Colonic mucosa (tissue), 4 donors: ENCODE measurements at places on chromosomes 16 and 17.
A peak's percentile ranks its signal among the peaks of the same experiment; 100 is the strongest.

GRCh38 chr17:13643180-13643579 lies 41.5 kb upstream of the HS3ST3A1 start:
- DNase-seq = no peak

GRCh38 chr17:42101513-42102292 lies 3.4 kb upstream of the ZNF385C start:
- DNase-seq = peak; percentile 82

- DNase-seq = peak; percentile 48
Observed at GRCh38 chr17:80279895-80280294, 19.2 kb downstream of the RNF213 start.

- DNase-seq = no peak
Observed at GRCh38 chr17:6393351-6393952, 41.5 kb downstream of the AIPL1 start.

- no peak for DNase-seq
Observed at GRCh38 chr16:68740628-68741346, 3.7 kb downstream of the CDH1 start.

DNA sequence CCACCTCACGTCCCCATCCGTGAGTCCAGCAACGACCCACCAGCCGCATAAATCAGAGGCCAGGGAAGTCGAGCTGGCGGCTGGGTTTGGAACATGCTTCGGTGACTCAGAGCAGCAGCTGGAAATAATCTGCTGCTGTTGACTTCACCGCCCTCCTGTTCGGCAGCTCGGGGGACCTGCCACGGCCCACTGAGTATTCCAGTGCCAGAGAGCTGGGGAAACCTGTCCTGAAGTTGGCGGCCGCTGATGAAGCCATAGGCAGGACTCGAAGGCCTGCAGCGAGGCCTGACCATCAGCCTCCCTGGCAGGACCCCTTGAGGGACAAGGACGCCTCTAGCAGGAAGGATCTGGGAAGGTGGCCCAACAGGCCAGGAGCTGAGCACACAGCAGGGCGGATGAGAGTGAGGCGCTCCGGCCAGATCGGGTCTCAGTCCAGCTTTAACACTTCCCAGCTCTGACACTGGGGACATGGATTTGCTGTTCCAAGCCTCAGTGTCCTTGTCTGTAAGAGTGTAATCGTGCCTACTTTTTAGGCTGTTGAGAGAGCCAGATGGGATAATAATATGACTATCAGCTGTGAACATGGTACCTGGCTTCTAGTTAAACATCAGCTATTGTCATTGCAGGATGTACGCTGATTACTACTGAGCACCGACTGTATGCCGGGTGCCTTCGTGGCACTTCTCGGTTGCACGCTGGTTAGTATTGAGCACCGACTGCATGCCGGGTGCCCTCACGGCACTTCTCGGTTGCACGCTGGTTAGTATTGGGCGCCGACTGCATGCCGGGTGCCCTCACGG lies 50.4 kb upstream of the CIBAR2 start:
- peak; percentile 41 for DNase-seq

DNA sequence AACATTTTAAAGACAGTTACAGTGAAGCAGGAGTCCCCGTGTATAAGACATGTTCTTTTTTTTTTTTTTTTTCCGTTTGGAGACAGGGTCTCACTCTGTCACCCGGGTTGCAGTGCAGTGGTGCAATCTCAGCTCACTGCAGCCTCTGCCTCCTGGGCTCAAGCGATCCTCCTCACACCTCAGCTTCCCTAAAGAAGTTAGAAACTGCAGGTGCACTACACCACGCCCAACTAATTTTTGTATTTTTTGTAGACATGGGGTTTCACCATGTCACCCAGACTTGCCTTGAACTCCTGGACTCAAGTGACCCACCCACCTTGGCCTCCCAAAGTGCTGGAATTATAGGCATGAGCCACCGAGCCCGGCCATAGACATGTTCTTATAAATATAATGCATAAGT lies 3.0 kb downstream of the EVI2B start:
- DNase-seq = no peak

DNA sequence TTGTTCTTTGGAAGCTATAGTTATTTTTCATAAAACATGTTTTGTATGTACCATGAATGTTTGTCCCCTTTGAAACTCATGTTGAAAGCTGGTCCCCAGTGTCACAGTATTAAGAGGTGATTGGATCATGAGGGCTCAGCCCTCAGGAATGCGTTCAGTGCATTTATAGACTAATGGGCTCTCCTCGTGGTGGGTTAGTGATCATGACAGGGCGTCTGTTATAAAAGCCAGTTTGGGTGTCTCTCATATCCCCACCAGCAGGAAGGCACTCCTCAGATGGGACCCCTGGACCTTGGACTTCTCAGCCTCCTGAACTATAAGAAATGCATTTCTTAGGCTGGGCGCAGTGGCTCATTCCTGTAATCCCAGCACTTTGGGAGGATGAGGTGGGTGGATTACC lies 10.4 kb downstream of the BANP start:
- no peak for DNase-seq

DNA sequence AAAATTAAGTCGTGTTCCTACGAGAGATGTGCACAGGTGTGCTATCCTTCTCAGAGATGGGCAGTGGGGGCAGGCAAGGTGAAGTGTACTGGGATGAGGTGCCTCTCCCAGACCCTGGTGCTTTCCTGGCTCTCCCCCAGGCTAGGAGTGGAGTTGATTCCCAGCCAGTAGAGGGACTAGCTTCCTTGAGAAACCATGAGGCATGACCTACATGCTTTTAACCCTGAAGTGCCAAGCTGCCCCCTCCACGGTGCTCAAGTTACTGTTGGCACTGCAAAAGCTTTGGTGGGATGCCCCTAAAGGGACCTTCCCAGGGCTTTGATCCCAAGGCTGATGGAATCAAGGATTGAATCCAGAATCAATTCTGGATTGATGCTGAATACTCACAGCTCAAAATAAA lies 47.0 kb upstream of the SREBF1 start:
- DNase-seq = no peak

- DNase-seq = no peak
Observed at GRCh38 chr16:69812688-69813014, 50.5 kb downstream of the WWP2 start.

GRCh38 chr16:24610416-24610755 lies 71.0 kb downstream of the RBBP6 start:
- no peak for DNase-seq

GRCh38 chr16:7378024-7378695 lies 45.5 kb downstream of the RBFOX1 start:
- no peak for DNase-seq

DNA sequence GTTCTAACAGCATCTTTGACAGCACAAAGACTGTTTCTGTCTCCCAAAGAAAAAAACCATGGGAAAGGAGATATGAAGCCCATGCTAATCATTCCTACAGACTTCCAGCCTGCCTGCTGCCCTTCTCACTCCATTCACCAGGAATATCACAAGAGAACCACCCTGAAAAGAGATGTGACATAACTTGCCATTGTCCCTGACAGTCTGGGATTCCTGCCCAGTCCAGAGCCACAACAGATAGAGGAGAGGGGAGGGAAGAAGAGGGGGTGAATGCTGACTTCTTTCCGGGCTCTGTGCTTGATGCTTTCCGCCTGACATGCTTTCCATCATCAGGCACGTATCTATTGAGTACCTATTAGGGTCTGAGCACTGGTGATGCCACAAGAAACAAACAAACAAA lies 31.6 kb upstream of the ASIC2 start:
- no peak for DNase-seq

- DNase-seq = peak; percentile 96
Observed at GRCh38 chr16:88487920-88488851, 35.1 kb downstream of the ZFPM1 start.

DNA sequence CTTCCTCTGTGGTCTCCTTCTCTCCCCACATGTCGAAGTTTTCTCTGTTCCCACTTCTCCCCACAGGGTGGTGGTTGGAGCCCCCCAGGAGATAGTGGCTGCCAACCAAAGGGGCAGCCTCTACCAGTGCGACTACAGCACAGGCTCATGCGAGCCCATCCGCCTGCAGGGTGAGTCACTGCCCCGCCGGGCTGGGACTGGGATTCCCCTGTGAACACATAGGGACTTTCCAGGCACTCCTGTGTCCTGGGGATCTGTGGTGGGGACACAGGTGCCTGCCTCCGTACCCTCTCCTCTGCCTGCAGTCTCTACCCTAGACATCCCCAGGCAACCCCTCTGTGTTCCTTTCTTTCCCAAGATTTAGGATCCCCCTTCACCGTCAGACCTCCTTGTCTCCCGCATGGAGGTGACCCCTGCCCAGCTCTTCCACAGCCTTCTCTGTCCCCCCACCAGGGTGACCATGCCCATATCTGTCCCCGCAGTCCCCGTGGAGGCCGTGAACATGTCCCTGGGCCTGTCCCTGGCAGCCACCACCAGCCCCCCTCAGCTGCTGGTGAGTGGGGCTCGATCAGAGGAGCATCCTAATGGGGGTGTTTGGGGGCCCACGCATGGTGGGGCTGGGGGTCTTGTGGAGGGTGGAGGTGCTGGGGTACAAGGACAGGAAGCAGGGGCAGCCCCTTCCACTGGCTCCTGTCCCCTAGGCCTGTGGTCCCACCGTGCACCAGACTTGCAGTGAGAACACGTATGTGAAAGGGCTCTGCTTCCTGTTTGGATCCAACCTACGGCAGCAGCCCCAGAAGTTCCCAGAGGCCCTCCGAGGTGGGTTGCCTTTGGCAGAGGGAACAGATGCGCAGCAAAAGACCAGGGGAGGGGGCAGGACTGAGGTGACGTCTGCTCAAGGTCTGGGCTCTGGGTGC lies 5.8 kb downstream of the ITGAM start:
- DNase-seq = no peak

DNA sequence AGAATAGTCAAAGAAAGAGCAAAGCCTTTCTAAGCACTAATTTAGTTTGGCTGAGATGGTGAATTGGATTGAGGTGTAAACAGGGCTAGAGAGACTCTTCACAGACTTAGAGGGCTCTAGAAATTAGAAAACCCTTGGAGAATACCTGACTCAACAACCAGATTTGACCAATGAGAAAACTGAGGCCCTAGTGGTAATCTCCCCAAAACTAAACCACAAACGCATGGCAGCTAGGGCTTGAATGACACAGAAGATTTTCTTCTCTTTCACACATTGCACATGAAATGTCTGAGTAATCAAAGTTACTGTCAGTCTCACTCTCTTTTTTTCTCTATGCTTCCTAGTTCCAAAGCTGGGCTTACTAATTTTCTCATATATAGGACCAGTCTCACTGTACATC lies 314.5 kb upstream of the KCNJ16 start:
- DNase-seq = no peak

DNA sequence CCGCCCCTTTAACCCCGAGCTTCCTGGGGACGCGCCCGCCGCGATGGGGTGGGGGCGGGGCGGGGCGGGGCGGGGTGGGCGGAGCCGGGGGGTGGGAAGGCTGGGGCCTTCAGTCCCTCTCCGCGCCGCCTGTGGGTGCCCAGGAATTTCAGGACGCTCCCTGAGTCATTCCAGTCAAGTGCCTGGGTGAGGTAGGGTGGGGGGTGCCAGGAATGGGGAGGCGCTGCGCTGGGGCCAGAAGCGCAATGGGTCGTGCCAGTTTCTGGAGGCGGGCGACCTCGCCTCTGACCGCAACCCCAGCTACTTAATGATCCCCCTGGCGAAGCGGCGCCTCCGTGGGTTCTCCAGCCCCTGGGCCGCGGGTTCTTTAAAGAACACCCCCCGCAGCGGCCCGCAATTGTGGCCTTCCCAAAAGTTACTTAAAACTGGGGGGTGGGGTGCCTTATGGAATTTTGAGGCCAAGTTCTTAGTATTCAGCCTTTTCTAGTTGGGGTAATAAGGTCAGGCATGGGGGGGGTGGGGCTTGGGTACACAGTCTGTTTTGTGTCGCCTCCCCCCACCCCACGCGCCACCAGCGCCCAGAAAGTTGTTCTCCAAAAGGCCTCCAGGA lies 826 bp upstream of the GSE1 start:
- peak; percentile 85 for DNase-seq

- no peak for DNase-seq
Observed at GRCh38 chr17:34673516-34673915, 94.1 kb downstream of the TMEM132E start.

- no peak for DNase-seq
Observed at GRCh38 chr17:10051112-10051511, 146.0 kb upstream of the RCVRN start.

DNA sequence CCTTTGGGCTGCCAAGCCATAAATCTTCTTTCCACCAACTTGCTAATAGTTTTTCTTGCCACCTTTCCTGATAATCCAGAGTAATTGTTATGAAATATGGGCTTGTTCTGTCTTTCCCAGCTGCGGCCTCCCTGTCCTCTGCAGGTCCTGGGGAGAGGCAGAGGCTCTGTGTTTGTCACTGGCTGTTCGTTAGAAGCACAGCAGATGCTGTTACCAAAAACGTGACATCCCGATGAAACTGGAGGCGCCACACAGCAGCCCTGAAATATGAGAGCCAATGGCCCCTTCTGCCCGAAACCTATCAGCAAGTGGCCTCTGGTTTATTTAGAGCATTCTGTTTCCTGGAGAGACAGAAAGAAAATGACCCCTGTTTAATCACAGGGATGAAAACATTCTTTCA lies 115.1 kb upstream of the ANKFN1 start:
- DNase-seq = no peak

- DNase-seq = no peak
Observed at GRCh38 chr16:2026461-2027023, at the start of gene NHERF2. NHERF2 (plus strand) TSS chr16:2026902; CDS start chr16:2027006, 104 bp downstream.

GRCh38 chr16:30079480-30079879 lies 3.7 kb downstream of the PPP4C start:
- DNase-seq = no peak
